NCI-H2227 treated with DMSO at 0.1 percent for 48 hours (cell line): ENCODE measurements at places on chromosomes 5 and 9.

DNA sequence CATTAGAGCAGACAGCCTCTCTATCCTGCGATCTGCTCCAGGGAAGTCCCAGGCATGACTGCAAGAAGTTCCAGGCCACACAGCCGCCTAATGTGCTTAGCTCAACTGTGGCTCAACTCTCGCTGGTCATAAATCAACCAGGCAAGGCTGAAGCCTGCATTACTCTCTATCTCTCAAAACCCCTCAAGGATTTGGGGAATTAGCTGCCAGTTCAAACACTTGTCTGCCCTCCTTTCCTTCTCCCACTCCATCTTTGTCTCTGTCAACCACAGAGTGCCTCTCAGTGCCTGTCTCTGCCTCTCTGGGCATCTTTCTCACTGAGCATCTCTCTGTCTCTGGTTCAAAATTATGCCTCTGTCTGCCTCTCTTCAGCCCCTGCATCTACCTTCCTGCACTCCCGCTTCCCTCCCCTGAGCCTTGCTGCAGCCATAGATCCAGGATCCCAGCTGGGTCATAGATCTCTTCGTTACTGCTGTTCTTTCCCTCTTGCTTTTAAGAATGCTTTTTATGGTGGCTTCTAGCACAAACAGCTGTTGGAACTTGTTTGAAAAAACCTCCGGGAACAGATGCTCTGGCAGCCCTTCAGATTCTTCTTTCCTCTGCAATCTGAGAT is 27.9 kb upstream of the GALNT10 start:
- no peak for DNase-seq

GRCh38 chr9:132575005-132575609 is 7.3 kb upstream of the BARHL1 start:
- DNase-seq = peak; percentile 40

DNA sequence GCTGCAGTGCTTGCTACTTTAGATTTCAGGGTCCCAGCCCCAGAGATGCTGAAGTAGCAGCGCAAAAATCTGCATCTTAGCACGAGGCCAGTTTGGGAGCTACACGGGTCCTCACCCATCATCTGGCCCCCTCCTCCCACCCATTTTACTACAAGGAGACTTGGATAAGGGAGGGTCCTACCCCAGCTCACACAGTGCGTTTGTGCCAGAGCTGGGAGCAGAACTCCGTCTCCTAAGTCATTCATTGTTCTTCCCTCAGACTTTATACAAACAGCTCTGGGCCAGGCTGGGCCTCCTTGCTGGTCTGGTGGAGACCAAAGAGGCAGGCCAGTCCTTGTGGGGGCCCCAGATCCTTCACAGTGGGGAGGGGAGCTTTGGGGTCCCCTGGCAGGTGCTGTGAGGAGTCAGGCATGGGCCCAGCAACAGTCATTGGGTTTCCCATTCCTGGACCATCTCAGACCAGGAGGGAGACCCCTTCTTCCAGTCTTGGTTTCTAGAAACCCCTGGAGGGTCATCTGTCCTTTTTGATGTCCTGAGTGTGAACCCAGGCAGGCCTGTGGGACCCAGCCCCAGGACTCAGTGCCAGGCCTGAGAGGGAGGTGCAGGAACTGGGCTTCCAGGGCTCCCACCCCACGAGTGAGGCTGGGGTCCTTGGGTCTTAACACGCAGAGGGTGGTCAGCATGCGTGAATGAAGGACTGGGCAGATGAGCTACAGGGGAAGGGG is 2.3 kb upstream of the IL17B start:
- DNase-seq = no peak

DNA sequence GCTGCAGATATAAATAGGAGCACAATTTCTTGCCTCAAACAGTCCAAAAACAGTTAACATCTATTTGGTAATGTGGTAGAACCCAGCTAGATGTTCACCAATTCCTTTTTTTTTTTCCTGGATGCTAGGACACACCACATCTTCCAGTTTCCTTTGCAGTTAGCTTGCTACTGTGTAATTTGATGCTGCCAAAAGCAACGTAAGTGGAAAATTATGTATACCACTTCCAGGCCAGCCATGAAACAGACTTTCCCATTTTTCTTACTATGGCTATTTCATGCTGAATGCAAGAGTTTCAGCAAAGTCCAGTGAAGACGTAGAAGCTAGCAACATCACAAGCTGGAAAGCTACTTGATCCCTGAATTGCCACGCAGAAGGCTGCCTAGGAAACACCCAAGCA is 667.2 kb downstream of the TLE1 start:
- DNase-seq = no peak
